Sciatic nerve (tissue), 2 donors: ENCODE measurements at places on chromosomes 7 and 10. TPM values are rescaled to one million over a fixed set of nuclear protein-coding genes. Genes with fewer than 3 reads are reported as not detected.

DNA sequence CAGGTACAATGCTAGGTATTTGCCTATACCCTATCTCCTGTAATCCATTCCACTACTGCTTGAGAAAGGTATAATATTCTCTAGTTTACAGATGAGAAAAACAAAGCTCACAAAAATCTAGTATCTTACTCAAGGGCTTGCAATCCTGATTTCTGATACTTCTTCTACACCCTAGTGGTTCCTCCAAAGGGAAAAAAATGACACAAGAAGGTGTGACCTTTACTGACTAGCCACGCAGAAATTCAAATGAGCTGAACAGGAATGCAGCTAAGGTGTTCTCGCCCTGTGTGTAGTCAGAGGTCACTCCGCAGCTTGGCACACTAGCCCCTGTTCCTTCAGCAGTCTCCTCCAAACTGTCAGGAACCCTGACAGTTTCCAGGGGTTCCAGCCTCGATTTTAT lies 59.5 kb upstream of the TM9SF3 start:
- no peak for DNase-seq

- no peak for DNase-seq
These were observed 10.6 kb downstream of the AP5Z1 start for GRCh38 chr7:4786015-4786414.

GRCh38 chr7:124959676-124960075 lies 30.1 kb upstream of the POT1 start:
- DNase-seq: no peak

- DNase-seq: no peak
These were observed 95.8 kb upstream of the DIP2C start for GRCh38 chr10:785089-785860.

- DNase-seq: no peak
These were observed 52.6 kb downstream of the FGFBP3 start for GRCh38 chr10:91856637-91857036.

DNA sequence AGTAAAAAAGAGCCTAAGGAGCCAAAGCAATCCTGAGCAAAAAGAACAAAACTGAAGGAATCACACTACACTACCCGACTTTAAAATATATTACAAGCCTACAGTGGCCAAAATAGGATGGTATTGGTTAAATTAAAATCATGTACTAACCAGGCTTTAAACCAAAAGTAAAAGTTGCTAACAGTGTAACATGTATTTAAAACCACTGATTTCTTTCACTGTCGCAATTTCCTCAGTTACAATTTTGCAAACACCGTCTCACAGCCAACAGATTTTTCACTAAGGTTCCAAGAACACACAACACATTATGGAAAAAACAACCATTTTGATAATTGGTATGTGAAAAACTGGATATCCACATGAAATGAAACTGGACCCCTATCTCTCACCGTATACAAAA lies 74.0 kb downstream of the JMJD1C start:
- DNase-seq: no peak

GRCh38 chr10:126309228-126309883 lies 78.9 kb downstream of the ADAM12 start:
- no peak for DNase-seq

- no peak for DNase-seq
These were observed 16.0 kb downstream of the PALD1 start for GRCh38 chr10:70494536-70494935.

GRCh38 chr10:64503429-64503828 lies 982.2 kb downstream of the REEP3 start:
- no peak for DNase-seq

DNA sequence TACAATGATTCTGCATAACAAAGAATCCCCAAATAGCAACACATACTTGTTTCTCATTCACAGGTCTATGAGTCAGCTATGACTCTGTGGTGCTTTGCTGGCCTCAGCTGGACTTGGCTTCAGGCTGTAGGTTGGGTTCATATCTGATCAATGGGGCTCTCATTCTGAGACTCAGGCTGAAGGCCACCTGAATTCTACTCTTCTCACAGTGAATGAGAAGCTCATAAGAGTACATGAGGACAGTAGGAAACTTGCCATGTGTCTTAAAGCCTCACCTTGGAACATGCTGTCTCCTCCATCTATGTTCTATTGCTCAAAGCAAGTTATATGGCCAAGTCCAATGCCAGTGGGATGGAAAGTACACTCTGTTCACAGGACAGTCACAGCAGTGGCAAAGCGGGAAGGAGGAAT lies 292.9 kb downstream of the BMPER start:
- no peak for DNase-seq

GRCh38 chr10:57986422-57986821 lies 281.3 kb downstream of the IPMK start:
- DNase-seq: no peak

DNA sequence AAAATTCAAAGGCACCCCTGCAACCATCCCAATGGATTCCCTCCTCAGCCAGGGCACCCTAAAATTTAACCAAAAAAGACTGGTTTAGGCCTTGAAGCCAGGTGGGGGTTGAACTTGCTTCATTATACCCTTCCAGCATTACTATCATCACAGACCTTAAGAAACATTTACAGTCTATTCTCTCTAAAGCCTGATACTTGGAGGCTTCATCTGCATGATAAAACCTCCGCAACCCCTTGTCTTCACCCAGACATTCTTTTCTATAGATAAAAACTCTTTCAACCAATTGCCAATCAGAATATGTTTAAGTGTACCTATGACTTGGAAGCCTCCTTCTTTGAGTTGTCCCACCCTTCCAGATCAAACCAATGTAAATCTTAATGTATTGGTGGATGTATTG lies 17.9 kb downstream of the AVL9 start:
- no peak for DNase-seq

- DNase-seq: no peak
These were observed 15.5 kb downstream of the NPS start for GRCh38 chr10:127564644-127565043.

- DNase-seq: no peak
These were observed 22.6 kb downstream of the SGPL1 start for GRCh38 chr10:70838270-70838805.

GRCh38 chr10:30048768-30049517 lies 10.4 kb downstream of the JCAD start:
- no peak for DNase-seq

- no peak for DNase-seq
These were observed 216.2 kb upstream of the PRKCQ start for GRCh38 chr10:6796231-6796630.

DNA sequence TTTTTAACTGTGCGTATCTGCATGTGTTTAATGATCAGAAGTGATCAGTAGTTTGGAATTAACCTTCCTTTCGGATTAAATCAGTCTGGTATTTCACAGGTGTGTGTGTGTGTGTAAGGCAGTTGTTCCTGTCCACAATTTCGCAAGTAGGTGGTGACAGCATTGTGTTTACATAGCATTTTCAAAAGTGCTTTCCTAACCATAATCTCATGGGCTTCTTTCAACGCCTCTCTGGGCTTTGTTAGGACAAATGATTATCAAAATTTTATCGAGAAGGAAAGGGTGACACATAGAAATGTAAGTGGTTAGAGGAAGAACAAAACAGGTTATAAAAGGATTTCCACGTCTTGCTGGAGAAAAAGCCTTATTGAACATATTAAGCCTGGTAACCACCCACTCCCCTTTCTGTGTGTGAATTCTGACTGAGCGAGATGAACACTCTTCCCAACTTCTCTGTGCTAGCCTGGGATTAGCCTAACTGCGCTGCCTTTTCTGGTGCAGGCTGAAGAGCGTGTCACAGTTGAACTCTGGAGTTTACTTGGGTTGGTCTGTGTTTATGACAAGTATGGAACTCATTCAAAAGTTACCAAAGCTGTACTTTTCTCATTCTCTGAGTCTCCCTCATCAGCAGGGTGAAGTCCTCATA lies 292.3 kb upstream of the PITRM1 start:
- no peak for DNase-seq

DNA sequence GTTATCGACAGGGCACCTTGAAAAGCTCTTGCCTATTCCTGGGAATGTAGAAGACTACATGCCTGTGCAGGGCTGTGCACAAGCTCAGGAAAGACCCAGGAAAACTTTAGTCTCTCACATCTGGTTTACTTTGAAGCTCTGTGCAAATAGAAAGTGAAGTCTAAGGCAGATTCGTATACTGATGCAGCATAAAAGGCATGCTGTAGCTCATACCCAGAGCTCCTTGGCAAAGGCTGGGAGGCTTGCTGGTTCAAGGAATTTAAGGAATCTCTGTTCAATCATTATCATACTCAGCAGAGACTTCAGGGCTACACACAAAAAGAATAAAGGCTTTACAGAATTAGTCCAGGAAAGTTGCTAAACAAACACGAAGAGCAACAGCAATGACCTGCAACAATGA lies 192.0 kb downstream of the OTUD1 start:
- no peak for DNase-seq

DNA sequence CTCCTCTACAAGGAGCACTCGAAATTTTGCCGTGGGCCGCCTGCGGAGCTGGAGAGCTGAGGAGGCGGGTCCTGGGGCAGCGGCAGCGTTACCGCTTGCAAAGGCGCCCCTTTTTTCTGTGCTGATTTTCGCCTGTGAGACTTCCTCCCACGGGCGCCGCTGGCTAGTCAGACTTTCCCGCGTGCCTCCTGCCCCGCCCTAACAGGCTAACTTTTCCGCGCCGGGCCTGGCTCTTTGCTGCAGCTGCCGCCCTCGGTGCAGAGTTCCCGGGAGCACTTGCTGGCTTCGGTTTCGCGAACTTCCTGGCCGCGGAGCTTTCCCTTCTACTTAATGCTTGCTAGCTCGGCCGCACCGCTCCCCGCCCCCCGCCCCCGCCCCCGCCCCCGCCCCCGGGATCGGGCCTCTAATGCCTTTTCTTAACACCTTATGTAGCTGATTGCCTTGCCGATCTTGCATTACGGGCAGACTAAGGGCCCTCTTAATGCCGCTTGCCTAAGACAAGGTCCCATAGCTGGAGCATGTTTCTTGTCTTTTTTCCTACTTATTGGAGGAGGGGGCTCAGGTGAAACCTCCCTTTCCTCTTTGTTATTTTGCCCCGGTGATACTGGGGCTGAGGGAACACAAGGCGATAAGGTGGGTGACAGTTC lies 37.9 kb upstream of the RASGEF1A start:
- DNase-seq: peak; percentile 87

- no peak for DNase-seq
These were observed 60.9 kb downstream of the GRB10 start for GRCh38 chr7:50721661-50722259.

DNA sequence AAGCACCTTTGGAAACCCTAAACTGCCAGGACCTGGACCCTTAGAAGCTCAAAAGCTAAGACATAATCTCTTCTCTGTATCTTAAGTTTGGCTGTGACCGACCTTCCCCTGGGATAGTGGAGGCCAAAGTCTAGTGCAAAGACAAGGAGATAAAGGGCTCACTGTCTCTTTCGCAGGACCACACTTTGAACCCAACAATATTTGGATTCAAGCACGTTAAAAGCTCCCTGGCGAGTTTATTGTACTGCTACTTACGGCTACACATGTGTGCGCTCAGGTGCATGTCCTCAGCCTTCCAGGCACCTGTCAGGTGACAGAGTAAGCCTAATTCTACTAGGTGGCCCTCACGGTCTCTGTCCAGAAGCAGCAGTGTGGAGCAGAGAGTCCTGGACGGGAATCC lies 55.9 kb downstream of the PNLIPRP2 start:
- no peak for DNase-seq

The IL6 gene
- total RNA-seq: 28.1 TPM

The KLF14 gene
- 1.1 TPM for total RNA-seq

The LEP gene
- total RNA-seq: 7.2 TPM

The CHST3 gene
- total RNA-seq: 36.5 TPM

The FXYD4 gene
- total RNA-seq: not detected

The ACTR3C gene
- total RNA-seq: 3.3 TPM

The SPDYE5 gene
- not detected for total RNA-seq

The HGF gene
- total RNA-seq: 48.8 TPM

The SEMA4G gene
- 15.3 TPM for total RNA-seq

The ADAM22 gene
- total RNA-seq: 8.5 TPM

The STAG3 gene
- 11.0 TPM for total RNA-seq

The TMEM209 gene
- total RNA-seq: 23.9 TPM

The OPN1SW gene
- total RNA-seq: not detected
